ENCODE measurements at places on chromosomes 7 and 10.

DNA sequence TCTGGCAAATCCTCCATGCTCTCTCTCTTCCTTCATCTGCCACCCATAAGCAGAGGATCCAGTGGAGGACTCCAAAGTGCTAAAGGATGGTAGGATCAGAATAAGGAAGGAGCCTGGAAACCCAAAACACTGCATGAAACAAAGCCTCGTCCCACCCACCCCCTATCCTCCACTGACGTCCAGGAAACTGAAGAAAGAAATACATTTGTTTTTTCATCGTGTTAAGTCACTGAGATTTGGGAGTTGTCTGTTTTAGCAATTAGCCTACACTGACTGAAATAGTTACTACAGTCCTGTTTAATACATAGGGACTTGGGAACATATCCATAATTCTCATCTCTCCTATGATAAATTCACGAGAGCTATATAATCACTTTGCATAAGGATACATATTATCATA is 14.8 kb downstream of the ANXA7 start:
- no peak for DNase-seq

DNA sequence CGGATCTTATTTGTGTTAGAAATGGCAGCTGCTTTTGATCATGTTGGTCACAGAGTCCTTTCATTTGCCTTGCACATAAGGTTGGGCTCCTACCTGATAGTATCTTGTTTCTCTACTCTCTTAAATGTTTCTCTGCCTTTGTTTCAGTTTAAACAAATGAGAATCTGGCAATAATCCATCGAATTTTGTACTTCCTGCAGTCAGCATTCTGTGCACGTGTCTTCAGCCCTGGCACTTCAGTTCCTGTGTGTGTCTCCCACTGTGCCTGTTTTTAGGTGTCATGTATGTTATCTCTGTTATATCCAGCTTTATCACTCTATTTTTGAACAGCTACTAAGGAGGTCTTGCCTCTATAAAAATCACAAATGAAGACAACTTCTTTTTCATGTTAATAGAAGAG is 28.4 kb upstream of the PTER start:
- DNase-seq: no peak

DNA sequence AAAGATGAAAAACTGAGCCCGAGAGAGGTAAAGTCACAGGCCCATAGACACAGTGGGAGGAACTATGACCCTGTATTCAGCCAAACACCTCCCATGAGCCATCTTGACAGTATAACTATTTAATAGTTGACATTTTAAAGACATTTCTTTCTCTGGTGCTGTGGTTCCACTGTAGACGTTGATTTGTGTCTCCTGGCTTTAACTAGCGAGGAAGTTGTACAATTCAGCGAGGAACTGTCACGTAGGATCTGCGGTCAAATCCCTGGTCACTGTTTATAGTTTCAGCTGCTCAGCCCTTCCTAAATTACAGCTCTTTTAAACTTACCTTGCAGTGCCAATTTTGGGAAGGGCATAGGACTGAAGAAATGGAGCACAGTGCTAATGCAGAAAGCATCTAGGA is 7.1 kb upstream of the CELF2 start:
- DNase-seq: no peak

- no peak for DNase-seq
These were observed 41.1 kb downstream of the GNAI1 start for GRCh38 chr7:80175744-80176143.

DNA sequence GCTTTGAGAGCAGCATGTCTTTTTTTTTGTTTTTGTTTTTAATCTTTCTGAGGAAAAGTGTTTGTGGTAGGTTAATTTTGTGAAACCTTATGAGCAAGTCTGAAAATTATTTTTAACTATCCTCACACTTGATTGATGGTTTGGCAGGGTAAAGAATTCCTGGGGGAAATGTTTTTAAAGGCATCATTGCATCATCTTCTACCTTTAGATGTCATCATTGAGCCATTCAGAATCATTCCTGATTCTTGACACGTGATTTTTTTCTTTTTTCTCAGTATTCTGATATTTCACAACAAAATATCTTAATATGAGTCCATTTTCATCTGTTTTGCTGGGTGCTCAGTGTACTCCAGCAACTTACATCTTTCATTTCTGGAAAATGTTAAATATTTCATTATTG is 28.3 kb downstream of the PALS2 start:
- no peak for DNase-seq

- DNase-seq: peak; percentile 75
These were observed 1.5 kb downstream of the DUSP5 start for GRCh38 chr10:110498982-110499795.

- DNase-seq: no peak
These were observed 39.8 kb upstream of the MSRB2 start for GRCh38 chr10:23055424-23056185.

- no peak for DNase-seq
These were observed 18.9 kb upstream of the GSTK1 start for GRCh38 chr7:143244321-143244720.

- no peak for DNase-seq
These were observed 15.1 kb downstream of the LRRTM3 start for GRCh38 chr10:66940965-66941364.

DNA sequence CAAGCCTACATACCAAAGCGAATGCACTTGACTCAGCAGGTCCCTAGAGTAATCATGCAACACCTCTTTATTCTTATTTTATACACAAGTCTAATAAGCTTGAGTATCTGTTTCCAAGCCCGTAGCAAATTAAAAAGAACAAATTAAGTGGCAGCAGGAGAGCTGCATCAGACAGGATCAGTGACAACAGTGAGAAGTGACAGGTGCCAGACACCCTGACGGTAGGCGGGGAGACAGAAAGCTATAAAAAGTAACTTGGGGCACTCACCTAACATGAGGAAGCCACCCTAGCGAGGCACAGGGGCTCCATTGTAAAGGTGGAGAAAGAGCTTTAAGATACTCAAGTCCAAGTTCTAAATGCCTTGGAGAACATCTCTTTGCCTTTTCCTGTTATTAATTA is 174.2 kb downstream of the PLXNA4 start:
- no peak for DNase-seq

DNA sequence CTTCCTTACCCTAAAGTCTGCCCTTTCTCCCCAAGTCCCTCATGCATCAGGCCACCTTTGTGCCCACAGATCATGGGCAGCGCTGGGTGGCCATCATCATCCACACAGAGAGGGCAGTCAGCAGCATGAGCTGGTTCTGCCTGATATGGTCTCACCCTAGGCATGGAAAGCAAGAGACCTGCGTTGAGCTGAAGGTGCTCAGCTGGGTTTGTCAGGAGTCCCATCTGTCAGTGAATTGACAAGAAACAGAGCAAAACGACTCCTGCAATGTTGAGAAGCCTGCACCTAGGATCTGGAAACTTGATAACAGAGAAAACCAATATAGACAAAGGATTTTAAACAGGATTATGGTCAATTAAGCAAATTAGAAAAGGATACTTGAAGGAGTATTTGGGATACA is 242.7 kb upstream of the PRSS1 start:
- DNase-seq: no peak

DNA sequence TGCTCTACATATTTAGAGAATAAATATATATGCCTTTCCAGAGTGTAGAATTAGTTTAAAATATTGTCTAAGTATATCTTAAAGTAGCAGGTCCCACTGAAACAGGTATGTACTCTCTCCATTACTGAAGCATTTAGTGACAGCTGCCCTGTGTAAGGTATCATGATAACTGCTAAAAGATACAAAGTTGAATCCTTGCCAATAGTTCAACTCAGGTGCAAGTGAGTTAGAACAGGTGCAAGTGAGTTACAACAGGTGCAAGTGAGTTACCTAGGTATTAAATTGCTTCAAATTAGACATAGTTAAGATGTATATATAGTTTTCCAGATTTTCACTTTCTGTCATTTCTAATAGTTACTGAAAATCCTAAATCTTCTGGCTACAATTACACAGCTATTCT is 119.1 kb downstream of the CNOT4 start:
- no peak for DNase-seq

DNA sequence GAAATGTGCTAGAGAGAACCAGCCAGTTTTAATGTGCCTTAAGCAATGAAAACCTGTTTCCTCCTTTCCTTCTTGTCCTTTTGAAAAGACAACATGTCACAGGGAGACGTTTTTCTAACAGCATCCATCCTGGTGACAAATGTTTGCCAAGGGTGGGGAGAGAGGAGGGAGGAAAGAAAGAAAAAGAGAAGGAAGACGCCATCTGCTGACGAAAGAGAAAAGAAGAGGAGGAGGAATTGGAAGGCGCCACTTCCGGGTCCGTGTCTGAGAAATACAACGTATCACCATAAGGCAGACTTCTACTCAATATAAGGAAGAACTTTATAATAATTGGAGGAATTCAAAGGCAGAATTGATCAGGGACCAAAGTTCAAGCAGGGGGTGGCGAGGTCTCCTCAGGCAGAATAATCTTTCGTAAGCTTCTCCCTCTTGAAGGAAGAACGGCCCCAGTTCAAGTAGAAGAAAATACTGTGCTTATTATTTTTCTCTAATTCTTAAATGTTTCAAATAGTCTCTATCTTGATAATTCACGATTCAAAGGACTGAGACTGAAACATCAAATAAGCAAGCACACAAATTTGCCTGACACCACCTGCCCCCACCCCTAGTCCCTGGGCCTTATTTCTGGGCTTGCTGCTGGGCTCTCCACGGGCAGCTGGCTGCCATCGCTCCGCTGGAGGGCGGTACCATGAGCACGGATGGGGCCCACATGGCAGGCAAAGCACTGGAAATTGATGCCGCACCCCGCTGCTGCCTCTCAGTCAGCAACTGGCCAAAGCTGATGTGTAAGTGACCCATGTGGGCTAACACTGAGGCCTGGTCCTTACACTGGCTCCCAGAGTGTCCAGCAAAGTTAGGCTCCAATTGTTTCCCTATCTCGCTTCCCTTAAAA is 273.7 kb upstream of the KLF14 start:
- peak; percentile 73 for DNase-seq

DNA sequence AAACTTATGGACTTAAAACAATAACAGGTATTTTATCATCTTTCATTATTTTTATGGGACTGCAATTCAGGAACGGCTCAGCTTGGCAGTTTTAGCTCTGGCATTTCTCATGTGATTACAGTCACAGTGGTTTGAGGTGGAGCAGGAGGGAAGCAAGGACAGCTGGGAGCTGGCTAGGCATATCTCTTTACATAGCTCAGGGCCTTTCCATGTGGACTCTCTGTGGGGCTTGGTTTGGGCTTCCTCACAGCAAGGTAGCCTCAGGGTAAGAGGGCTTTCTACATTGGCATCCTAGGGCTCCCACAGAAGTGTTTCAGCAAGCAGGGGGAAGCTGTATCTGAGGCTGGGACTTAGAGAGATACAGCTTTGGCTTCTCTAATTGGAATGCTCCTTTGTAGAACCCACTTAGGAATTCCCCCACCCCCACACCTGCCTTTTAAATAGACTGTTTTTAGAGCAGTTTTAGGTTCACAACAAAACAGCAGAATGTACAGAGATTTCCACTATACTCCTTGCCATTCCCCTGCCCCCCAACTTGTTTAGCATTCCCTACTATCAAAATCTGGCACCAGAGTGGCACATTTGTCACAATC is 26.6 kb upstream of the SDHAF3 start:
- no peak for DNase-seq

GRCh38 chr7:80583901-80584300 is 54.5 kb upstream of the CD36 start:
- no peak for DNase-seq

DNA sequence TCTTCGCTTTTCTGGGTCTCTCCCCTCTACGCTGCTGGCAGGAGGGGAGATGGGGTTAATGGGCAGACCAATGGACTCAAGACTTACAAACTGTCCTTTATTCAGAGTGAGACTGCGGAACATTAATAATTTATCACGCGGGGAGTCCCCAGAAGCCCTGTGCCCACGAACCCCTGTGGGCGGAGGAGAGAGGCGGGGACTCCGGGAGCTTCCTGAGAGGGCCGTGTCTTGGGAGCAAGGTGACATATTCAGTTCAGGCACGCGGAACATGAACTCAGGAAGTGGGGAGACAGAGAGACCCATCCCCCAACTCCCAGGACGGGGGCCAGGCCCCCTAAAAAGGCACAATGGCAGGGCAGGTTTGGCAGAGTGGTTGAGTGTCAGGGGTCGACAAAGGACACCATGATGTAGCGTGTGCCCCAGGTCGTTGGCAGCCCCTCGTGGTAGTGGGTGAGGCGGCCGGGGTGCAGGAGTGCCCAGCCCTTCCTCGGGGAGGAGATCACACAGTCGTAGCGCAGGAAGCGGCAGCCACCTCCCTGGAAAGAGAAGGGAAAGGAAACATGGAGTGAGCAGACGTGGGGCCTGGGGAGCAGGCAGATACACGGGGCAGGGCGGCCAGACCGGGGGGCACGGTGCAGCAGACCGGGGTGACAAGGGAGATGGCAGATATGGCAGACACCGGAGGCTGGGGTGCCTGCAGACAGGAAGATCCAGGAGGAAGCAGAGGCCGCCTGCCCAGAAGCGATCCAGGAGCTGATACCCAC is 5.2 kb upstream of the MOGAT3 start:
- no peak for DNase-seq

DNA sequence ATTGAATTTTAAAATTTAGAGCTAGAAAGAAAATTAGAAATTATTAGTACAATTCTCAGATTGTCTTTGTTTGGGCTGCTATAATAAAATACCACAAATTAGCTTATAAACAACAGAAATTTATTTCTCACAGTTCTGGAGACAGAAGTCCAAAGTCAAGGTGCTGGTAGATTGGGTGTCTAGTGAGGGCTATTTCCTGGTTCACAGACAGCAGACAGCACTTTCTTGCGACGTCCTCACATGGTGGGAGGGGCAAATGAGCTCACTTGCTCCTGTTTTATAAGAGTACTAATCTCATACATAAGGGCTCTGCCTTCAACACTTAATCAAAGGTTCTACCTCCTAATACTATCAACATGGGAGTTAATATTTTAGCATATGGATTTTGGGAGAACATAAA is 134.1 kb downstream of the MDFIC start:
- no peak for DNase-seq

GRCh38 chr10:91883549-91884444 is 25.5 kb downstream of the FGFBP3 start:
- DNase-seq: no peak

DNA sequence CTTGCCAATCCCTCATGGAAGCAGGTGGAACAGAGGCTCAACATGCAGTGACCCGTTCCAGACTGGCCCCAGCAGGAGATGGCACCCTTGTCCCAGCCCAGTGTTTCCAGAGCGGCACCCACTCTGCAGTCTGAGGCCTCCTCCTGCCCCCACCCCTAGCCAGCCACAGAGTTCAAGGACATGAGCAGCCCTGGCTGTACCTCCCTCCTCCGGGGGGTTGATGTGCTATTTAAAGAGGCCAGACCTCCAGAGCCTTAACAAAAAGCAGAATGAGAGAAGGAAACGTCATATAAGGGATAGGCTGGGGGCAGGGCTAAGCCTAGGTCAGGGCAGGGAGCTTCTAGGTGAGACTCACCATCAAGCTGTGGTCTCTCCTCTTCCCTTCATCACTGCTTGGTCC is 115.7 kb upstream of the NANOS1 start:
- no peak for DNase-seq

All from mammary epithelial cell (primary cell).